ENCODE measurements at places on chromosomes 1 and 21.

- no peak for ATAC-seq
Measured at GRCh38 chr1:147129116-147129873, 43.0 kb downstream of the PRKAB2 start.

- no peak for ATAC-seq
Measured at GRCh38 chr21:39633770-39634181, 21.0 kb downstream of the B3GALT5 start.

GRCh38 chr1:30834253-30834652, 74.3 kb downstream of the SDC3 start:
- ATAC-seq = no peak

DNA sequence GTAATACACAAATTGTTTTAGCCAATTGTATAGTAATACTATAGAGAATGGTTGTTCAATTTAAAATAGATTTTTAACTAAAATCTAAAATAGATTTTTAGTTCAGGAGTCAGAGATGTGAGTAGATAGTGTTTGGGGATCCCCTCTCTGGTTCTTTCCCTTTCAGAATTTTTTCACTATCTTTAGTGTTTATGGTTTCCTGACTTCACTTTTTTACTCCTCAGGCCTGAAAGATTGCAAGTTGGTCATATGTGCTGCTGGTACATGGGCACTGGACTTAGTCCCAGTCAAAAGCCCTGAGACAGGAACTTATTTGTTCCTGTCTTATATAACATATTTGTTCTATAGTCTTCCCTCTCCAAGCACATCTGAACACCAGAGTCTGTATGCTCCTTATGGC, 96.8 kb upstream of the ATP1B1 start:
- ATAC-seq = no peak

- ATAC-seq = peak; percentile 51
Measured at GRCh38 chr1:18948048-18948912, 8.2 kb downstream of the IFFO2 start.

DNA sequence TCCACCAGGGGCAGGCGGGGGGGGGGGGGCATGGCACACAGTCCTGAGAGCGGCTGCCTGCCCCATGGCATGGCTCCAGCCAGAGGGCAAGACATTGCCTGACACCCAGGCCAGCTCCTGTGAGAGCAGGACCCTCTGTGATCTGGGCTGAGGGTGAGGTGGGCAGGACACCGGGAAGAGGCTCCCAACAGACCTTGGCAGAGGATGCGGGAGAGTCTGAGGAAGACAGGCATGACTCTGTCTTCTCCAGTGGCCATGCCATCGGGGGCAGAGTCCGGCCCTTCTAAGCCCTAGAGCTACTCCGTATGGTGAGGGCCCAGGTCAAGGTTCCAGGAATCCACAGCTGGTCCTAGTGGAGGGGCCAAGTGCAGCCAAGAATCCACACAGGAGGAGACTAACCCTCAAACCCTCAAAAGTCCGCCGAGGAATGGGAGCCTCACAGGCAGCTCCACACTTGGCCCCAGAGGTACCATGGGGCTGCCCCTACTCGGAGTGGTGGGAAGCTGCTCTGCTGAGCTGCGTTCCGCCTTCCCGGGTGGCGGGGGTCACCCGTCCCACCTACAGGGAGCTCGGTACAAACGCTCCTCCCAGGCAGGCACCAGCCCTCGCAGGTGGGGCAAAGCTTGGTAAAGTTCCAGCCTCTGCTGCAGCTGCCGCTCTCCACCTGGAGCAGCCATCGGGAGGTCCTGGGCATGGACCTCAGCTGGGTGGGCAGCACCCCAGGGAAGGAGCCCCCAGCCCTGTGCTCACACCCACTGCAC, 6.5 kb downstream of the ACTRT2 start:
- no peak for ATAC-seq

- ATAC-seq = no peak
Measured at GRCh38 chr1:71565262-71565661, 484.4 kb upstream of the ZRANB2 start.

DNA sequence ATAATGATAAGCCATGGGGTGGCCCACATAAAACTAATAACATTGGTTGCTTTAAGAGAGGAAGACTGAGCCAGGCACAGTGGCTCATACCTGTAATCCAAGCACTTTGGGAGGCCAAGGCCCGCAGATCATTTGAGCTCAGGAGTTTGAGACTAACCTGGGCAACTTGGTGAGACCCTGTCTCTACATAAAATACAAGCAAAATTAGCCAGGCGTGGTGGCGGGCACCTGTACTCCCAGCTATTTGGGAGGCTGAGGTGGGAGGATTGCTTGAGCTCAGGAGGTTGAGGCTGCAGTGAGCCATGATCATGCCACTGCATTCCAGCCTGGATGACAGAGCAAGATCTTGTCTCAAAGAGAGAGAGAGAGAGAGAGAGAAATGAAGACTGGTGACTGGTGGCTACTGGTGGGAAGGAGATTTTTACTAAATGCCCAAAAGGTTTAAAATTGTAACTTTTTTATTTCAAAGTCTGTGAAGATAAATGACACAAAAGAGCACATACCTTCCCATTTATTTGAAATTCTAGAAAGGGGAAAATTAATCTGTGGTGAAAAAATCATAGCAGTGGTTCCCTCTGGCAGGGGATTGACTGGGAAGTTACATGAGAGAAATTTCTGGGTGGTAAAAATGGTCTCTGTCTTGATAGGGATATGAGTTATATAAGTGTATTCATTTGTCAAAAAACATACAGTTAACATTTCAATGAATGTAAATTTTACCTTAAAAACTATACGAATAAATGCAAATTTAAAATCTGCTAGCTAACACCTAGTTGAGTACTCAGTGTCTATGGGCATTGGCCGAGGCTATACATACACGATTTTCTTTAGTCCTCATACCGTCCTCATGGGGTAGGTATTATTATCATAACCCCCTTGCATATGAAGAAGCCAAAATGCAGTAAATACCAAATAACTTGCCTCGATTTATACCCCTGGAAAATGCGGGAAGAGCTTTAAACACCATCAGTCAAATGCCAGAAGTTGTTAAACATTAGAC, 2.2 kb upstream of the NBPF1 start:
- ATAC-seq = no peak

DNA sequence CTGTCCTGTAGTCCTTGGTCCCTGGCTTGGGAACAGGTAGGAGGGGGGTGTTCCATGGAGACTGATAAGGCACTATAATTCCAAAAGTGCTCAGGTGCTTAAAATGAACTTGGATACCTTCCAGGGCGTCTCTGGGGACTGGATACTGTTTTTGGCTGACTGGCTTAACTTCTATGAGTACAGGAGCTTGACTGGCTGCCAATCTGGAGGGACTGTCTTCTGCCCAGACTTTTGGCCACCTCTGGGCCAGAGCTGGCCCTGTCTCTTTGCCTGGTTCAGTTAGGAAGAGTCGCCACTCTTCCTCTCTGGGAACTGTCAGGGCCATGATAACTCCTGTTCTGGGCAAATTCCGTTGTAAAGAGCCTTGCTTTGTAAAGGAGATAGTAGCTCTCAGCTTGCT, 407.0 kb downstream of the TGFB2 start:
- ATAC-seq = no peak

GRCh38 chr21:45994086-45994661, 12.6 kb downstream of the COL6A1 start:
- no peak for ATAC-seq

- no peak for ATAC-seq
Measured at GRCh38 chr1:163537809-163538208, 216.1 kb downstream of the NUF2 start.

DNA sequence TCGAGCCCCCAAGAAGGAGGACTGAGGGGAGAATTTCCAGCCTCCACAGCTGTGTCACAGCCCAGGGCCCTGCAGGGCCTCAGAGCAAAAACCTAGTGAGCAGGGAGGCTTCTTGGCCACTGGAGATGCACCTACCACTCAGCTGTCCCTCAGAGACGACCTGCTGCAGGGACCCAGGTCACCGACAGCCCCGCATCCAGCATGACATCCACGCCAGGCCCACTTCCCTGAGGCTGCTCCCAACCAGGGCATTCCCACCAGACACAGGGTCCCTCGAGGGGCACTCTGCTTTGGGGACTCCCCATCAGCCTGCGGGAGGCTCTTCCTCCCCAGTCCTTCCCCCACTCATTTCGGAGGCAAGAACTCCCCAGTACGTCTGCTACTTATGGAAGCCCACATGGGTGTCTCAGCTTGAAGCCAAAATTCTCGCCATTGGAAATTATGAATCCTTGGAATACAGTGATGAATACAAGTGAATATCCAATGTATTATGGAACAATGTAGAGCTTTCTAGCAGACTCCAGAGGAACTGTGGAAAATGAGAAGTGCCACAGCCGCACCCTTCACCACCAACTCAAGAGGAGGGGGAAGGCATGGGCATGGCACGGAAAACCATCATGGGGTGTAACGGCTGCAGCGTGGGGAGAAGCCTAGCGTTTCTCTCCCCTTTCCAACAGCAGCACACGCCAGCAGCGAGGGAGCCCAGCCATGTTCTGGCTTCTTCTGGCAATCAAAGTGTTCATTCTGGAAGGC, 6.9 kb downstream of the TFF3 start:
- no peak for ATAC-seq

DNA sequence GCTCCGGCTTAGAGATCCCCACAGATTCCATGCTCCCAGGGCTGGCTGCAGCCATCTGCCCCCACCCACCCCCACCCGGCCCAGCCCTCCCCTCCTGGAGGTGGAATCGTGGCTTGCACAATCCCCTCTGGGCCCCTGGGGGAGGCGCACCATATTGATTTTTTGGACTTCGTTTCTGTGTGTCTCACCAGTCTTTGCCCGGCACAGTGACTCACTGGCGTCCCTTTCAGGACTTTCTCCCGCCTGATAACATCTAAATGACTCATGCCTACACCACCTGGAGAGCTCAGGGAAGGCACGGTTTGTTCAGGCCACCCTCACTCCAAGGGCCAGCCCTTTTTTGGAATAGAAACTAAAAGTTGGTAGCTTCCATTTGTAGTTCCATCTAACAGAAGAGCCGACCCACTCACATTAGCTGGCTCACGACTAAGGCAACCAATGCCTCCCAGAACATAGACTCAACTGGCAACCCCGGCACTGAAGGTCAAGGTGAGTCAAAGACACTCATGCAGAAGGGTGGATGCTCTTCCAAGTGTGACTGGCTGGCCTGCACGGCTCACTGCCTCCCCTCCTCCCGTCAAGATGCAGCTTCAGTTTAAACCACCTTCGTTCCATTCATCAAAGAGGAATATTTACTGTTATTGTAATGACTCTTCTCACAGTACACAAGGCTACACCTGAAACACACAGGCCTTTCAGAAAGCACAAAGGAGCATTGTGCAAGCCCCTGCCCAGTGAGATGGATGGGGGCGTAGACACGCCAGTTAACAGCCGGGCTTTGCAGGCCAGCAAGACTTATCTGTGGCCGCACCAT, 18.1 kb upstream of the ETS2 start:
- ATAC-seq = peak; percentile 43

- ATAC-seq = no peak
Measured at GRCh38 chr1:170803711-170804110, 131.6 kb upstream of the MROH9 start.

GRCh38 chr1:39896909-39897685, 4.6 kb downstream of the MYCL start:
- no peak for ATAC-seq

- ATAC-seq = no peak
Measured at GRCh38 chr1:75472971-75473603, 137.8 kb downstream of the SLC44A5 start.

DNA sequence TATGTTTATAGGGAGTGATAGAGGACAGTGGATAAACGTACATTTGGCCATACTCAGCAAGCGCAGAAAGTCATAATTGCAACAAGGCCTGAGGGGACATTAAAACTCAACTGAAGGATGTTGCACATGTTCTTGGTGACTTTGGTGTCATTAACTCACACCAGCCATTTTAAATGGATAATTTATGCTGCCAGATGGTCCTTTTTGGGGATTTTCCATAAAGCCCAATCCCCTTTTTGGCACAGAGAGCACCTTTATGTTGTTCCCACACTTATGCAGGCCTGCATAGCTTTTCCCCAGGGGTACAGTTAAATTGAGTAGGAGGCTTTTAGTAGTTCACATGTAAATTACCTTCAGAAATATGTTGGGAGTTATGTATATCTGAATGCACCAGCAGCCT, 279.6 kb downstream of the NFIA start:
- no peak for ATAC-seq

DNA sequence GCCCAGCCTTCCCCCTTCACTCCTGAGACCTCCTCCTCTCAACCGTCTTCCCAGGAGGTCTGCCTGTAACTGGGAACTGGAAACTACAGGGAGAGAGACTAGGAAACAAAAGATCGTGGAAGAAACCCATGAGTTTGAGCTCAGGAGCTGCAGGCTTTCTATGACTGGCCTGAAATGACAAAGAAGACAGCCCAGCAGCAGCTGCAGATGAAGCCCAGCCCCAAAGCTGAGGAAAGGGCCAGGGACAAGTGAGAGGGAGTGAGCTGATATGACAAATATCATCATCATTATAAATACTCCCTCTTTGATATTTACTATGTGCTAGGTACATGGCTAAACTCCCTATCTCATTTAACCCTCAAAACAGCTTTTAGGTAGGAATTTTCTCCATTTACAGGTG, 142.6 kb upstream of the CTTNBP2NL start:
- no peak for ATAC-seq

All from stimulated activated memory B cell treated with anti-CD40 and anti-IgM and Interleukin-4, amounts not matched to agents 10 μg/mL and 1 μg/mL and 100 μg/mL, for 72 hours (primary cell).